ENCODE measurements at places on chromosomes 12 and 14.

- DNase-seq: no peak
Measured at GRCh38 chr12:120267736-120268135, 2.2 kb upstream of the PXN start.

GRCh38 chr12:116141110-116141832 lies 136.2 kb downstream of the MED13L start:
- no peak for DNase-seq

- DNase-seq: no peak
Measured at GRCh38 chr12:95859947-95860850, 1.4 kb downstream of the SNRPF start.

DNA sequence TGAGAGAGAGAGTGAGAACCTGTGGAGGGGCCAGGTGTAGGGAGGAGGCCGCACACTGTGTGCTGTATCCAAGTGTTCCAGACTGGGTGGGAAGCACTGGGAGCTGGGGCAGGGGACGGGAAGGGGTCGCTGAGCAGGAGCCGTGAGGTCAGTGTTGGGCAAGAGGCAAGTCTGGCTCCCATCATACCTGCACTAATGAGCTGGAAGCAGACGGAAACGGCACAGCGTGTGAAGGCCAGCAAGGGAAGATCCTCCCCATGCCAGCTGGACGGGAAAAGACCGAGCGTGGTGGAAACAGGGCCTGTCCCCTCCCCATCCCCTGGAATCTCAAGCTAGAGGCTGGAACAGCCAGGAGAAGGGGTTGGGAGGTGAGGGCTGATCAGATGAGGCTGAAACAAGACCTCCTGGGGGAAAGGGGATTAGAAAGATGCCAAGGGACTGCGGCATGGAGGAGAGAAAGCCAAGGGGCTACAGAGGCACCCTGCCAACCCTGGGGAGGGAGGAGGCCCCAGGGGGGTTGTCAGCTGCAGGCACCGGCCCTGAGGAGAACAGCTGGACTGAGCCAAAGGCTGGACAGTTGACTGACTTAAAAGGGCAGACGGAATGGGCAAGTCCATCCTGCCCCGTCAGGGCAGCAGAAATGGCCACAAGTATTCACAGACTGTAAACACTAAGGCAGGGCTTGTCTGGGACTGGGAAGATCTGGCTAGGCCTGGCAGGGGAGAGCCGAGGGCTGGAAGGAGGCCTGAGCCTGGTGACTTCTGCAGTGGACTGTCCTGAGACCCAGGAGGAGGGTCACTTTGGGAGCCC lies 19.0 kb upstream of the LTBP2 start:
- DNase-seq: no peak

GRCh38 chr14:89240414-89240813 lies 176.6 kb downstream of the FOXN3 start:
- no peak for DNase-seq

DNA sequence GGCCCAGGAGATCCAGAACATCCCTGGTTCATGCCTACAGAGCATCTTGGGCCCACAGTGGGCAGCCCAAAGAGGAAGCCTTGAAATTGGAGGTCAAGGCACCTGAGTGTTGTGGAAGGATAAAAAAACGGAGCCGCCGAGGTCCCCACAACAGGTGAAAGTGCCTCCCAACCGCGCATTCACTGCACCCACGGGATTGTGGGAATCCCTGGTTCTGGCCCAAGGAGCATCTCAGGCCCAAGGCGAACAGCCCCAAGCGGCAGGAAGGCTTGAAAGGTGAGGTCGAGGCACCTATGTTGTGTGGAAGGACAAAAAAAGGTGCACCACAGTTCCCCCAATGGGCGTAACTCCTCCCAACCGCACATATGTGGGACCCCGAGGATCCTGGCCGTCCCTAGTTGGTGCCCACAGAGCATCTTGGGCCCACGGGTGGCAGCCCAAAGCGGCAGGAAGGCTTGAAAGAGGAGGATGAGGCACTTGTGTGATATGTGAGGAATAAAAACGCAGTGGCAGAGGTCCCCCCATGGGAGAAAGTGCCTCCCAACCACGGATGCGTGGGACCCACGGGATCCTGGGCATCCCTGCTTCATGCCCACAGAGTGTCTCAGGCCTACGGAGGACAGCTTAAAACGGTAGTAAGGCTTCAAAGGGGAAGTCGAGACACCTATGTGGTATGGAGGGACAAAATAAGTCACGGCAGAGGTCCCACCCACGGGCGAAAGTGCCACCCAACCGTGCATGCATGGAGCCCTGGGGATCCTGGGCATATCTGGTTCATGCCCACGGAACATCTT lies 583.9 kb downstream of the ALG10 start:
- peak; percentile 48 for DNase-seq

- no peak for DNase-seq
Measured at GRCh38 chr12:9636851-9637206, 29.1 kb upstream of the KLRB1 start.

DNA sequence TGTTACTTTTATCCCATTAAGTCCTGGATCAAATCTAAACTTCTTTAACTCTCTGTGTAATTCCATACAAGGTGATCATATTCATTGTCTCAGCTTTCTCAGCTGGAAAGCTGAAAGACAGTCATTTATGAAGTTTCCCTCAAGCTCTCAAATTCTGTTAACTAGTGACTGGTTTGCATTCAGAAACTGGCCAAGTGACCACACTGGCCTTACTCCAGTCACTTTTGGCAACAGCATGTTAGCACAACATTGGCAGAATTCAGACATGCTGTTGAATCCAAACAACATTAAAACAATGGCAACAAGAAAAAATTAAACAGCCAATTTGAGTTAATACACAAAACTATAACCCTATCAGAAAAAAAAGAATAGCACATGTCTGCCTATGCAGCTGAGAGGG lies 343.3 kb downstream of the MDGA2 start:
- DNase-seq: no peak

DNA sequence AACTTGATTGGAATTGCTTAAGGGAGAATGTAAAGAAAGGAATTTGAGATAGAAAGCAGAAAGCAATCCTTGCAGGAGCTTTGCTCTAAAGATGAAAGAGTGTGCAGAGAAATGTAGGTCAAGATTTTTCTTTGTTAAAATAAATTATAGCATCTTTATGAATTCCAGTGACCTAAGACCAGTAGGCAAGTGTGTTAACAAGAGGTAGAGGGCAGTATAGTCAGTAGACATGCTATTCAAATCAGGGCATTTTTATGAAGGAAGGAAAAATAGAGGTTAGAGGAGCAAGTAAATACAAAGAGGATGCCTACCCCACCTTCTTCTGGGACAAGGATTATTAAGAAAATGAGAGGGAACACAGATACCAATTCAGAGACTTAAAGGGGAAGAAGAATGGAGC lies 148.5 kb downstream of the PLCZ1 start:
- no peak for DNase-seq

GRCh38 chr12:10719482-10719881 lies 3.6 kb downstream of the YBX3 start:
- DNase-seq: no peak

- DNase-seq: no peak
Measured at GRCh38 chr14:48954446-48954845, 631.7 kb downstream of the RPS29 start.

DNA sequence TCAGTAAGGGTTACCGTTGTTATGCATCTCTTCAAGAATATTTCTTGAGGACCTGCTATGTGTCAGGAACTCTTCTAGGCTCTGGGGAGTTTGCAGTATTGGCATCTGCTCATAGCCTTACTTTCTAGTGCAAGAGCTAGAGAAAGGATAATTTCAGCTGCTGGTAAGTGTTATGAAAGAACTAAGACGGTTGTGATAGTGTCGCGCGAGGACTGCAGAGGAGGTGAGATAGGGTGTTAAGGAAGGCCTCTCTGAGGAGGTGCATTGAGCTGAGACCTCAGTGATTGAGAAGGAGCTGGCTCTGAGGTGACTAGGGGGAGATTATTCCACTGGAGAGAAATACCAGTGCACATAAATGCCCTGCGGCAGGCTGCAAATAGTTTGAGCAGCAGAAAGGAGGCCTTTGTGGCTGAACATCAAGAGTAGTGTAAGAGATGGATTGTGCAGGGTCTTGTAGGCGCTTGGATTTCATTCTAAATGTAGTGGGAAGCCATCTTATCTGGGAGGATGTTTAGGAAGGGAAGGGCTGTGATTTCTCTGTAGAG lies 824 bp downstream of the DDX55 start:
- DNase-seq: no peak

- no peak for DNase-seq
Measured at GRCh38 chr12:43711348-43711747, 47.2 kb downstream of the PUS7L start.

DNA sequence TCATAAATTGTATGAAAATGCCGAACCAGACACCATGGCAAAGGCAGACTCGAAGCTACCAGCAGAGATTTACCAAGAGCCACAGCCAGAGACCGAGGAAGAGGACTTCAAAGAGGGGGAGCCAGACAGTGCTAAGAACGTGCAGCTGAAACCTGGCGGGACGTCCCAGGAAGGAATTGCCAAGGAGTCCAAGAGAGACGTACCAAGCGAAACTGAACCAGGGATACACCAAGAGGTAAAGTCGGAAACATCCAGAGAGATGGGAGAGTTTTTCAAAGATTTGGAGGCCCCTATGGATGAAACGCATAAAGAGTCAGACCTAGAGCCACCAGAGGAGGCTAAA lies 294 bp downstream of the SAMD15 start:
- DNase-seq: no peak

GRCh38 chr12:53927220-53928029 lies 11.2 kb upstream of the HOXC13 start:
- DNase-seq: no peak

GRCh38 chr12:16220120-16220519 lies 57.4 kb downstream of the SLC15A5 start:
- no peak for DNase-seq

- no peak for DNase-seq
Measured at GRCh38 chr14:95896498-95897135, 20.0 kb downstream of the TUNAR start.

Data from ascending aorta (tissue), 2 donors.